ENCODE measurements at places on chromosomes 11 and 22.
A peak's percentile ranks its signal among the peaks of the same experiment; 100 is the strongest.

- no peak for DNase-seq
Measured at GRCh38 chr11:8340296-8340695, 76.6 kb upstream of the LMO1 start.

- DNase-seq: no peak
Measured at GRCh38 chr11:23727387-23727786, 769.5 kb upstream of the LUZP2 start.

GRCh38 chr11:28009388-28009787, 98.6 kb downstream of the KIF18A start:
- DNase-seq: no peak

- no peak for DNase-seq
Measured at GRCh38 chr11:71093783-71094182, 158.6 kb downstream of the SHANK2 start.

GRCh38 chr22:29861672-29862297, 21.2 kb upstream of the MTMR3 start:
- DNase-seq: no peak

DNA sequence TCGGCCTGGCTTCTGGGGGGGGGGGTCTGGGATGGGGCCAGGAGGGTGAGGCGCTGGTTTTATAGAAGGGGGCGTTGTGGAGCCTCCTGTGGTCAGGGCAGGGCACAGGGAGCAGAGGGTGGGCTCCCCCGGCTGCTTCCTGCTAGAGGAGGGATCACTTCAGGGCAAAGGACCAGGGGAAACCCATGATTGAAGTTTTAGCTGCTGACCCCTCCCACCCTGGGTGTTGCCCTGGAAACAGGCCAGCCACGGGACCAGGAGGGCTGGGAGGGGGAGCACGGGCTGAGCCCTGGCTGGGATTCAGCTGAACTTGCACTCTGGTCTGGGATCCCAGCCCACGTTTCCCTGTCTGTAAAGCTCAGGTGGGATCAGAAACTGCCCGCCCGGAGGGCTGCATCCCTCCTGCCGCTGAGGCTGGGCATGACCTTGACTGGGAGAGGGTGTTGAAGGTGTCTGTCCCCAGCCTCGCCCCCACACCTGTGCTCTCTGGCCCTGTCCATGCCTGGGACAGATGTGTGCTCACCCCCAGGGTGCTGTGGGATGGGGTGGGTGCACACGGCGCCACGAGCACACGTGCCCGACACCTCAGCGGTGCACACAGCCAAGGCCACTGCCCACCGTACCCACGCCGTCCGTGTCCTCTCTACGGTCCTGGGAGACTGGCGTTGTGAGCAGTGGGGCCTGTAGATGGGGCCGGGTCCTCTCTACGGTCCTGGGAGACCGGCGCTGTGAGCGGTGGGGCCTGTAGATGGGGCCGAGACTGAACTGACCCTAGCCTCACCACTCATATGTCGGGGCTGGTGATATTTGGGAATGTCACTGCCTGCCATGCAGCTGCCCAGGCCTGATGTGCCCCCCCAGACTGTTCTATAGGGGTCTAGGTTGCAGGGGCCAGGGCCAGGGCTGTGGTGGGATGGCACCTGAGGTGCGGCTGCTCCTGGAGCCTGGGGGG, 2.3 kb downstream of the TSPAN4 start:
- peak; percentile 63 for DNase-seq

DNA sequence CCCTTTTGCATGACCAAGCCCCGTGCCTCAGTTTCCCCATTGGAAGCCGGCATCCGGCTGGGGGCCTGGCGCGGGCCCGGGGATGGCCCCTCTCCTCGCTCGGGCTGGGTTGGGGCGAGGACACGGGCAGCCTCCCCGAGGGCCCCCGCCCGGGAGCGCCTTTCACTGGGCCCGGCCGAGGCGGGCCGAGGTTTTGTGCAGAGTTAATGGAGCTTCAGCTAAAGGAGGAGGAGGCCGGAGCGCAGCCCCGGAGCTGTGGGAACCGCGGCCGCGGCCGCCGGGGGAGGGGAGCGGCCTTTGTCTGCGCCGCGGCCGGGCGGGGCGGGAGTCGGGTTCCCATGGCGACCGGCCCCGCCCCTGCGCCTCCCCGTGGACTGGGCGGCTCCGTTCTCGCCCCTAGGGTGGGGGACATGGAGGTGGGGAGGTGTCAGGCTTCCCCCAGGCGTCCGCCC, 1.4 kb upstream of the MAPK11 start:
- DNase-seq: peak; percentile 86

- no peak for DNase-seq
Measured at GRCh38 chr11:47361419-47361818, 8.9 kb upstream of the MYBPC3 start.

DNA sequence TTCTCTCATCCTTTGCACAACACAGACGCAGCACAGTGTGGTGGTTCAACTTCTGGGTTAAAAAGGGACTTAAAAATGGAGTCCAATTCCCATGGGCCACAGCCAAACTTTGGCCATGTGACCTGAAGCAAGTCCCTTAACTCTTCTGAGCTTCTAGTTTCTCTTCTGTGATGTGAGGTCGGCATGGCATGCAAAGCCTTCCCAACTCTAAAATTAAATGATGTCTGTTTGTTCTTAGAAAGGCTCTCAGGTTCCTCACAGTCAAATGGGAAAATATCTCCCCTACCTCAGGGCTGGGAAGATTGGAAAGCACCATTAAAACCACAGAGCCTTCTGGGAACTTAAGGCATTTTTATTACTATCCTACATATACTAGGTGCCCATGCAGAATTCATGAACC, 38.8 kb downstream of the LGR4 start:
- no peak for DNase-seq

DNA sequence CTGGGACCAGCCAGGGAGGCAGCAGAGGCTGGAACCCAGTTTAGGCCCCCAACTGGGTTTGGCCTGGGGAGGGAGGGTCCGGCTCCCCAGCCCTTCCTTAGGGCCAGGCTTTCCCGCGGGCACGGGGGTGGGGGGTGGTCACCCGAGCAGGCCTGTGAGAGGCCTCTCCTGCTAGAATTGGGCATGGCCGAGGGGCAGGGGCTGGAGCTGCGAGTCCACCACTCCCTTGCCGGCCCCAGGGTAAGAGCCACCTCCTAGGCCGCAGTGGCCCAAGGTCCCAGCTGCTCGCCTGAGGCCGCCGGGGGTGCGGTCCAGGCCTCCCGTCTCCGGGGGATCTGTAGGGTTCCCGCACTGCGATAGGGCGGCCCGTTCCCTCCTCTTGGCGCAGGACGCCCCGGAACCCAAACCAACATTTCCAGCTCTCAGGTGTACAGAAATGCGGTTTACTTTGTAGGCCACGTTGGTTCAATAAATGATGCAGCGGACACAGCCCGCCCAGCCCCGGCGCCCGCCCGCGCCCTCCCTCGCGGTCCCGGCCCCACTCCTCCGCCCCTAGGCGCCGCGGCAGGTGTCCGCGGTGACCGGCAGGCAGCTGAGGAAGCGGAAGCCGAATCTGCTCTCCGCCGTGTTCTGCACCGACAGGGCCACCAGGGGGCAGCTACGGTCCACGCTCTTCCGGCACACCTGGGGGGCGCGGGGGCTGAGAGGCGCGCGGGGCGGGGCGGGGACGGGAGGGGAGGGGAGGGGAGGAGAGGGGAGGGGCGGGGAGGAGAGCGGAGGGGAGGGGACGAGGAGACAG, 5.9 kb downstream of the LMNTD2 start:
- peak; percentile 89 for DNase-seq

DNA sequence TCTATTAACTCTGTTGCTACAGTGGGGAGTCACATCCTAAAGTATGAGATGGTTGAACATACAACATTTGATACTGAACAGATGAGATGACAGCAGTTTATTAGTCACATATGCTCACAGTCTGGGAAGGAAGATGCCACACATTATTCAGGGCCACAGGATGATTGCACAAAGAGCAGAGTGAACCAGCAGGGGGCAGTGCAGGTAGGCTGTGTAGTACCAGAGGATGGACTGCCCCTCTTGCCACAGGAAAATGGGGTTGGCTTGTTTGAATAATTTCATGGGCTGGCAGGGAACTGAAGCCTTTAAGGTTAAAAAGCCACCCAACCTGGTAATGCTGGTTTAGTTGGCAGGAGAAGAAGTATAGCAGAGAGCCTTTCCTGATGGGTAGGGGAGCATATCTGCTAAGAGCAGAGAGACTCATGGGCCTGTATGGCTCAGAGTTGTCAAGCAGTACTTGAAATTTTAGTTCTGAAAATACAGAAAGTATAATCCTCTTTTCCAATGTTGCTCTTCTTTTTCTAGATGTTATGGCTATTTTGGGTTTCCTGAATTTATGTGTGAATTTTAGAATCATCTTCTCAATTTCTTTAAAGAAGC, 180.4 kb upstream of the B3GAT1 start:
- DNase-seq: no peak

DNA sequence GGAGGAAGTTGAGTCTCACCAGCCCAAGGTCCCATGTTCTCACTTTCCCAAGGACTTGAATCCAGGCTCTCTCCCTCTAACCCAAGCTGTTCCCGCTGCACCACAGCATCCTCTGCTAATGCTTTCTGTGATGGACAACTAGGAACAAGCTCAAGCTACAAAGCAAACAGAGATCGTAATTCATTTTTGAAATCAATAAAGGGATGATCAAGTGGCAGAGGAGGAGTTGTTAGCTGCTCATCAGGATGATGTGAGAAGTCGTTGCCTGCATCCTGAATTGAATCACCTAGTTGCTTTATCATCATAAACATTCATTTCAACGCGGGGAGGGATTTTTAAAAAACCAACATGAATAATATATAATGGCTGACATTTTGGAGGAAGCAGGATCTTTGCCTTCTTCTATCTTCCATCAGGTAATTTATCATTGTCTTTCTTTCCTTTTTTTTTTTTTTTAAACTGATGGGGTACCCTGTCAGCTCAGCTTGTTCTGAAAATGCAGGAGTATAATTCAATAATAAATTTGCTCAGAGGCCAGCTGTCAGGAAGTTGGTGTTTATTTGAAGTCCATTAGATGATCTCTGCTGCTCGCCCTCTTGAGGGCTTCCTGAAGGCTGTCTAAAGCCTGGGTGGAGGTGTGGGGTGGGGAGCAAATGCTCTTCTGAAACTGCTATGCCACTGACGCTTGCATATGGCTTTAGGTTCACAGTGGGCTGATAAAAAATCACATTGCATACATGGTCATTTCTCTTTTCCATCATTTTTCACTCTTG, 174.4 kb upstream of the NARS2 start:
- no peak for DNase-seq

GRCh38 chr22:44661659-44662569, 40.1 kb upstream of the PRR5 start:
- no peak for DNase-seq

GRCh38 chr11:64930340-64930739, 5.4 kb downstream of the GPHA2 start:
- DNase-seq: peak; percentile 6

GRCh38 chr11:77173494-77173893, 45.4 kb downstream of the MYO7A start:
- DNase-seq: no peak

- DNase-seq: no peak
Measured at GRCh38 chr22:40593460-40594273, 42.9 kb downstream of the MRTFA start.

DNA sequence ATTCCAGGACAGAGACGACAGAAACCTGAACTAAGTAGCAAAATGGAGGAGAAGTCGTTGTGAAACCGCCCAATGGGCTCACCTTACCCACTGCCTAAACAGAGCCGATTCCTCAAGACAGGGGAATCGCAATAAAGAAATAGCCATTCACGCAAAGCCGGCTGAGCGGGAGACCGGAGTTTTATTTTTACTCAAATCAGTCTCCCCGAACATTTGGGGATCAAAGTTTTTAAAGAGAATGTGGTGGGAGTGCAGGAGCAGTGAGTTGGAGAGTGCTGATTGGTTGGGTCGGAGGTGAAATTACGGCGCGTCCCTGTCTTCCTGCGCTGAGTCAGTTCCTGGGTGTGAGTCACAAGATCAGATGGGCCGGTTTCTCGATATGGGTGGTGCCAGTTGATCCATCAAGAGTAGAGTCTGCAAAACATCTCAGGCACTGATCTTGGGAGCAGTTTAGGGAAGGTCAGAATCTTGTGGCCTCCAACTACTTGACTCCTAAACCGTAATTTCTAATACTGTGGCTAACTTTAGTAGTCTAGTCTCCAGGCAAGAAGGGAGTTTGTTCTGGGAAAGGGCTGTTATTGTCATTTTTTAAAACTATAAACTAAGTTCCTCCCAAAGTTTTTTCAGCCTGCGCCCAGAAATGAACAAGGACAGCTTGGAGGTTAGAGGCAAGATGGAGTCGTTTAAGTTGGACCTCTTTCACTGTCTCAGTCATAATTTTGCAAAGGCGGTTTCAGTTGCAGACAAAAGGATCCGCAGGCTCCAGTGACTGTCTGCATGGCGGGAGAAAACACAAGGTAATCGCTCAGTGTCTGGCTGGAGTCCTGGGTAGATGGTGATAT, 34.1 kb downstream of the OR4D9 start:
- no peak for DNase-seq

DNA sequence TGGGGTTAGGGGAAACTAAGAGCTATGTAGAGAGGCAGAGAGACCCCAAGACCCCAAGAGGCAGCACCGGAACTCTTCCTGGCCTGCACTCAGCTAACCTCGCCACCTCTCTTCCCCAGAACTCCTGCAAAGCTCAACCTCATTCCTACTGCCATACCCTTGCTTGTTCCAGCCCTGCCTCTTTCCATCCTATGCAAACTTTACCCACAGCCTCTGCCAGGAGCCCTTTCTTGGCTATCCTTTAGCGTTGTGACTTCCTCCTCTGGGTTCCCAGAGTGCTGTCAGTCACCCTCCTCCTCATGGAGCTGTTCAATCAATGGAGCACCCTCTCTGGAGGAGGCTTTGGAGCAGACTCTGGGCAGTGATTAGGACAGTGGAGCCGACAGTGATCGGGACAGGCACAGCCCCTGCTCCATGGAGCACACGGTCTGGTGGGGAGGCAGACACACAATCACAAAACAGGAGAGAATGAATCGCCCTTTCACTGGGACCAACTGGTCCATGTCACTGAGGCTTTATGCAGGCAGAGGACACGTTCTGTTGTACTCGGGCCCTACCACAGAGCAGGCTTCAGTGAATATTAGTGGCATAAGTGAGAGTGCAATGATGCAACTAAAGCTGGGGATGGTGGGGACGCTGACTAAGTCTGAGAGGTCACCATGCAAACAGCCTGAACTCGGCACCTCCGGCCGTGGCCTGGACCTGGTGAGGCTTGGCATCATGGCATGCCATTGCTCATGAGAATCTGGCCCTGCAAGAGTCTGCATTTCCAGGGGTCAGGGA, 24.6 kb upstream of the P2RY2 start:
- peak; percentile 49 for DNase-seq

DNA sequence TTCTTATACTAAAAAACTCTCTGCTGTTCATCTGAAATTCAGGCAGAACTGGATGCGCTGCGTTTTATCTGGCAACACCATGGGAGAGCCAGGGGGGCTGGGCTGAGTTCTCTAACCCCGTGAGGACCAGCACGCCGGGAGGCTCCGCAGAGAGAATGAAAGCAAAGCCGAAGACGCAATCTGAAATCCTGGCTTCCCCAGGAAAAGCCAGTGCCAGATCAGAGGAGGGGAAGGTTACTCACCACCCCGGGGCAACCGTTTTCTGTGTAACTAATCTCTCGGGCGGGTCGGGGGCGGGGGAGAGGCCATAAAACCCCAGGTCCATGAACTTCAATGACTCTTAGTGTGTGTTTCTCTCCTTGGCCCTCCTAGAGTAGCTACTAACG, 99.4 kb downstream of the SHANK2 start:
- DNase-seq: no peak

Data from GM10248 (cell line).